ENCODE measurements at places on chromosomes 7 and 10.

- no peak for DNase-seq
These were observed at the start of gene HIP1 for GRCh38 chr7:75738604-75738974. Gene HIP1, minus strand, starts transcription at chr7:75738941. Its CDS starts 21 bp downstream, at chr7:75738920.

- DNase-seq, result no peak
These were observed 52.1 kb downstream of the POLL start for GRCh38 chr10:101535949-101536348.

- DNase-seq, result no peak
These were observed 98.4 kb upstream of the FZD1 start for GRCh38 chr7:91165846-91166230.

DNA sequence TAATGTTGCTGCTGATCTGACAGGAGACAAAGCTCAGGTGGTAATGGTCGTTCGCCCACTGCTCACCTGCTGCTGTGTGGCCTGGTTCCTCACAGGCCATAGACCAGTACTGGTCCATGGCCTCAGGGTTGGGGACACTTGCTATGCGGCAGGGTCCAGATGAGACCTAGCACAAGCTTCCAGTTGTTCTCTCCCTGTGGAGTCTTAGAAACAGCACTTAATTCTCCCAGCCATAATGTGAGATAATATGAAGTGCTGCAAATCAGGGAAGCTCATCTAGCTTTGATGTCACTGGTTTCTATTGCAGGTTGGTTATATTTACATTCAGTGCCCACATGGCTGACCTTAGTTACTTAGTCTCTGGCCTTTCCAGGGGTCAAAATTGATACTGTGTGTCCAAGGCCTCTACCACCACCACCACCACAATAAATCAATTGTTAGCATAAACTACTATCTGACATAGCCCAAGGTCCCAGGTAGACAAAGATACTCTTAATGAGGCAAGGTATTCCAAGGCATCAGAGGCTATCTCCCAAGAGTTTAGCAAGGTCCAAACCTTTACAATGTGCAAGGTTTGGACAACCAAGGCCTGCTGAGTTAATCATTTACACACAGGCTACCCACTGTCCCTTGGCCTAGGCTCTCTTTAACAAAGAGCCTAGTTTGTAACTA lies 11.0 kb downstream of the AGBL3 start:
- no peak for DNase-seq

GRCh38 chr10:25562547-25562946 lies 371.5 kb upstream of the MYO3A start:
- no peak for DNase-seq

- DNase-seq, result peak; percentile 67
These were observed 3.5 kb upstream of the CCDC126 start for GRCh38 chr7:23593706-23594105.

DNA sequence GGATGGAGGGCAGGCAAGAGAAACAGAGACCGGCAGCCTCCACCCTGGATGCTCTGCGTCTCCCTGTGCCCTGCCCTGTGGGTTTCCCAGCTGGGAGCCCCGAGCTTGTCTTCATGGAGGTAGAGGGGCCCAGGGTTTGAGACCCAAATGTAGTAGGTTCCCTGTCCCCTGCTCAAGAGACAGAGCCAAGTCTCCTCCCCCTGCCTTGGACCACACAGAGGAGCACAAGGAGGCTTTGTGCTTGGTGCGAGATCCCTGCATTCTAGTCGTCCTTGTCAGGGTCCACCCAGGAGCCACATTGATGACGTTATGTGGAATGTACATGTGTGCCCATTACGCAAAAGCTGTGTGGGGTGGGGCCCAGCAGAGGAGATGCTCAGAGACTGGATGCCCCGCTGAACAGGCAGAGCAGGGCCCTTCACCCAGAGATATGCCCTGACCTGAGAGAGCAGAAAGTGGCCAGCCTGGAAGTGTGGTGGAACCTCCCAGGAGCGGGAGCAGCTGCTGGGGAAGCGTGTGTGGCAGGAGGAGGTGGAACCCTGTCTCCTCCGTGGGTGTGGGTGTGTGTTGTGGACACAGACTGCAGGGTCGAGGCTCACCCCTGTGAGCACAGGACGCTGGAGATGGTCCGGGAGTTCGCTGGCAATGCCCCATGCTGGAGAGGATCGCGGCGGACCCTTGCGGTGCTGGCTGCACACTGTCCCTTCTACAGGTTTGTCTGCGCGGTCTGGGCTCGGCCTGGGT lies 39.3 kb downstream of the VWA2 start:
- no peak for DNase-seq

Measured in stimulated activated naive B cell treated with anti-CD40 and anti-IgM and Interleukin-4, amounts not matched to agents 10 μg/mL and 1 μg/mL and 100 μg/mL, for 72 hours (primary cell).